ENCODE measurements at places on chromosomes 7 and 10.

GRCh38 chr10:59068581-59069191, 107.8 kb upstream of the PHYHIPL start:
- no peak for DNase-seq

- no peak for DNase-seq
Observed at GRCh38 chr10:98246911-98247805, 20.8 kb downstream of the LOXL4 start.

DNA sequence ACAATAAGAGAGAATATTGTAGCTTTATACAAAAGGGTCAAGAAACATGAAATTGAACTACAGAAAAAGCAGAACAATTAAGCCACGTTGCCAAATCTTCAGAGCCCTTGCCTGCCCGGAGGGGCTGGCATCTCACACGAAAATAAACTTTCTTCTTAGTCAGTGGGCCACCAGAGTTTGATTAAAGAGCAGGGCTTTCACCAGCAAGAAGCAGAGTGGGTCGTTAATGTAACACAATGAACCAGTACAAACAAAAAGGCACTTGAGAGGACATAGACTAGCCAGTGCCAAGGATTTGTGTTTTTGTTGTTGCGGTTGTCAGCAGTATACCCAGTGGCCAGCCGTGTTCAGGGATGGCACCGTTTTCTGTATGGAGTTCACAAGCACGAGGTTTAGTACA, 155.4 kb downstream of the NRP1 start:
- DNase-seq, result no peak

GRCh38 chr10:130957423-130957822, 354.1 kb downstream of the TCERG1L start:
- no peak for DNase-seq

DNA sequence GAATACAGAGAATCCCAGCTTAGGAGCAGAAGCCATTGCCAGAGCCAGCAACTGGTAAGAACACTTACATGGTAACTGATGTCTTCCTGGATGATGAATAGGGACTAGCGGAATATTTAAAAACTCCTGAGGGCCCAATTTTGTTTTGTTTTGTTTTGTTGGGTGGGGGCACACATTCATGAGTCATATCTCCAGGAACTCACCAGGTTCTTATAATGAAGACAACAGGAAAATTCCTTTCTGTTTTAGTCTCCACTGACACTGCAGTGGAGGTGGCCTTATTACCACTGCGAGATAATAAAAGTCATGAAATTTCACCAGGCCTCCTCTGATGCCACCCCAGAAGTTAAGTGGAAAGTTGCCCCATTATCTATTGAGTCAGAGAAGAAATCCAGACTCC, 6.6 kb upstream of the CUZD1 start:
- DNase-seq, result no peak

DNA sequence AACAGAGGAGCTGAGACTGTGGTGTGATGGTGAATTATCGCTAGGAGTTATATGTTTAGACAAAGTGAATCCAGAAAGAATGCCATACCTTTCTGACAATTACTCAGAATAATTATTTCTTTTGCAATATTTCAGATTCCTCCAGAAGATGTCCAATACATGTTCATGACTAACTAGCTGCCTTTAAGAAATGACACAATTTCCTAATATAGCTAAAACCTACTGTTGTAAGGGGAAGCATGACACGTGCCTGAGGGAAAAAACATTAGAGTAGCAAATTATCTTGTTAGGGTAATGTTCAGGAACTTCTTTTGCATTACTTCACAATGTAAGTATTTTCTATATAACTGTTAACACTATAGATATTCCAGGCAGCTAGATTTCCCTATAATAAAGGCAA, 150.3 kb downstream of the COL28A1 start:
- DNase-seq, result no peak

- no peak for DNase-seq
Observed at GRCh38 chr10:88386821-88387773, 196.0 kb downstream of the RNLS start.

DNA sequence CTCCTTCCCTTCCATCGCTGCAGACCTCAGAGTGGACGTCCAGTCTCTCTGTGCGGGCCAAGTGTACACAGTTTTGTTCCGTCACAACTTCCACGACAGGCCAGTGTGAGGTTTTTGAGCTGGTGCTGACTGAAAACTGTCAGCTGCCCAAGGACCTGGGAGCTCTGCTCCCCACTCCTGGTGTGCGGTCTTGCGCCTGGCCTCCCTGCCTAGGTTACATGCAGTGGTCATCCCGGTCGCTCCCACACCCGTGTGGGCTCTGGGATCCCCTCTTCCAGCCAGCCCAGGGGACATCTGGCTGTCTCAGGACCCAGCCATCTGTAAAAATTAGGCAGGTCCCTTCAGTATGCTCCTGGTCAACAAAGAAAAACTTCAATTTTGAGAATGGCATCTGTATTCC, 127.5 kb downstream of the VIPR2 start:
- DNase-seq, result no peak

DNA sequence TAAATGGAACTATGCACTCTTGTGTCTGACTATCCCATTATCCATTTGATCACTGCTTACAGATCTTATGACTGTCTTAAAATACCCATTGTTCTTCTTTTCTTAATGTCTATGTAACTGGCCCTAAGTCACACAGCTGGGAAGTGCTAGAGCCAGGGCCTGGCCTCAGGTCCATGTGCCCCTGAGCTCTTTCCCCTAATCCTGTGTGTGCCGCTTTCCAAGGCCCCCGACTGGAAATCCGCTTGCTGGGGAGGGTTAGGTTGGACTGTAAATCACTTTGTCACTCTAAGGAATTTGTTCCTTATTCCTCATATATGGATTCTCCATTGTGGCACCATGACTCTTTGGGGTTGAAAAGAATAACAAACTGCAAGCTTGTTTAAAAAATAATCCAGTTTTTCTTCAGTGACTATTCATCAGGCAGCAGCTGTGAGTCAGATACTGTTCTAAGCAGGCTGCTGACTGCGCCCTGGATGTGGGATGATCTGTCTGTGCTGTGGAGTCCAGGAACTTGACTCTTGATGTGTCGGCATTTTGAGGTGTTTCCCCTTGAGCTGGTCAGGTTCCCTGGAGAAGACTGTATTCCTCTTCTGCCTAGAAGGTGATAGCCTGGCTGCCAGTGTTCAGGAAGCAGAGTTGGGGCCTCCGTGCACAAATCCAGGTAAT, 236.3 kb downstream of the SDK1 start:
- DNase-seq, result no peak

- no peak for DNase-seq
Observed at GRCh38 chr7:150384406-150385301, 5.5 kb downstream of the ZNF775 start.

- DNase-seq, result peak; percentile 13
Observed at GRCh38 chr10:101272229-101272868, 43.1 kb upstream of the LBX1 start.

DNA sequence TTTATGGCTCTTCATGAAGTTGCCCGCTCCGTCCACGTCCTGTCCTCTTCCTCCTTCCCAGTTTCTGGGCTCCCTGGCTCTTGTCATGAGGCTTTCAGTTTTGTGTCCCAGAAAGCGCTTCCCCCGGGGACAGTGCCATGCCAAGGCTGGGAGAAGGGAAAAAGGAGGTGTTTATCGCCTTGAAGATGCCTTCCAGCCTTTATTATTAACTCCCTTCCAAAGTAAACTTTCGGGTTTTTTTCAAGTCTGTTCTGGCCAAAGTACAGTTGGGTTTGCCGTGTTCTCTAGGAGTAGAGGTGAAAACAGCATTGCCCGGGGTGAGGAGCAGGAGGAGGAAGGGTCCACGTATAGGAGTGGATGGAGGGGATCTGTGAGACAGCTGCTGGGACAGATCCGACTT, 117.2 kb downstream of the CUX1 start:
- no peak for DNase-seq

- no peak for DNase-seq
Observed at GRCh38 chr10:122304054-122304579, 33.0 kb downstream of the BTBD16 start.

- DNase-seq, result no peak
Observed at GRCh38 chr10:47253651-47254375, 46.2 kb upstream of the GDF10 start.

DNA sequence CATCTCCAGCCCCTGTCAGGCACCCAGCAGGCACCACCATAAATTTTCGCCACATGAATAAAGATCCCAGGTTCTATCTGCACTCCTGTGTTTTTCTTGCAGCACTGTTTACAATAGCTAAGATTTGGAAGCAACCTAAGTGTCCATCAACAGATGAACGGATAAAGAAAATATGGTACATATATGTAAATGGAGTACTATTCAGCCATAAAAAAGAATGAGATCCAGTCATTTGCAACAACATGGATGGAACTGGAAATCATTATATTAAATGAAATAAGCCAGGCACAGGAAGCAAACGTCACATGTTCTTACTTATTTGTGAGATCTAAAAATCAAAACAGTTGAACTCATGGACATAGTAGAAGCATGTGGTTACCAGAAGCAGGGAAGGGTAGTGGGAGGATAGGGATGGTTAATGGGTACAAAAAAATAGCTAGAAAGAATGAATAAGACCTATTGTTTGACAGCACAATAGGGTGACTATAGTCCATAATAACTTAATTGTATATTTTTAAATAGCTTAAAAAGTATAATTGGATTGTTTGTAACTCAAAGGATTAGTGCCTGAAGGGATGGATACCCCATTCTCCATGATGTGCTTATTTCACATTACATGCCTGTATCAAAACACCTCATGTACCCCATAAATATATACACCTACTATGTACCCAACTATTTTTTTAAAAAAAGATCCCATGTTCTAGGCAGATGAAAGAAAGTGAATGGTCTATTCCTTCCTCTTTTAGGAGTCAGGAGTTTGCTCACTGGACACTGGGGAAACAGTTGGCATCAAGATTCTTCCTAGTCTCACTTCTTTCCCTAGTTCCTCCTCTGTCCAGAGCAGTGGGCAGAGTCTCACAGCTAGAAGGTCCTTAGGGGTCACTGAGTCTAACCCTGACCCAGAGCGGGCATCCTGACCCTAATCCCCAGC, 1.0 kb upstream of the NPFFR1 start:
- DNase-seq, result no peak

DNA sequence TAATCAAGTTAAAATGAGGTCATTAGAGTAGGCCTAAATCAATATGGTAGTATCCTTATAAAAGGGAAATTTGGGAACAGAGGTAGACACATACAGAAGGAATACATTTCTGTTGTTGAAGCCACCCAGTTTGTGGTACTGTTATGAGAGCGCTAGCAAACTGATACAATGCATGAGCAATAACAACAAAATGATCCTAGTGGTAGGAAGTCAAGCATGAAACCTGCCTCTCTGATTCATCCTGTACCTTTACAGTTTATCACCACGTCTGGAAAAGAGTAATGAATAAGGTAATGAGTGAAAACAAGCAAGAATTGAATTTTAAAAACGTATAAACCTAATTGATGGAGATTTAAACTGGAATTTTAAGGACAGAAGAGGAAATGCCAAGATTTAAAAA, 217.2 kb downstream of the PCLO start:
- DNase-seq, result no peak

All from stimulated activated CD4-positive, alpha-beta T cell treated with anti-CD3 and anti-CD28 coated beads, TNF-alpha, amount 100 ng/mL, for 1 hour (primary cell).